Activated CD8-positive, alpha-beta memory T cell treated with anti-CD3 and anti-CD28 coated beads for 1 hour (primary cell): ENCODE measurements at places on chromosomes 3 and 15.

- no peak for DNase-seq
Observed at GRCh38 chr3:126529585-126530170, 5.7 kb downstream of the CHST13 start.

DNA sequence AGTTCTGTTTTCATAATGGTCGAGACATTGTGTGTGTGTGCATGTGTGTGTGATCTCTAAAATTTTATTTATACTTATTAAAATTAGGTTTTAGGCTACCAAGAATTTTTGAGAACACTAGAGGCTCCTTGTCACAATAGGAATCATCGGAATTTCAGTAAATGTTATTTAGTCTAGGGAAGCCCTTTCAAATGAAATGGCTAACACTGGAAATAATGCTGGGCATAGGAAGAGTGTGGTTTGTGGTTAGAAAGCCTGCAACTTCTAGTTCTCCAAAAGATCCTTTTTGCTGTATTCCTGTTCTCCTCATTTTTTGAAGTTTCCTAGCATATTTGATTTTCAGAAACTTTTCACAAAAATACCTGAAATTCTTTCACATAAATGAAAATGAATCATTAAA, 92.5 kb upstream of the MBNL1 start:
- no peak for DNase-seq

GRCh38 chr3:31188112-31188511, 293.7 kb upstream of the GADL1 start:
- no peak for DNase-seq

- DNase-seq, result no peak
Observed at GRCh38 chr15:82111918-82112317, 66.1 kb upstream of the MEX3B start.

DNA sequence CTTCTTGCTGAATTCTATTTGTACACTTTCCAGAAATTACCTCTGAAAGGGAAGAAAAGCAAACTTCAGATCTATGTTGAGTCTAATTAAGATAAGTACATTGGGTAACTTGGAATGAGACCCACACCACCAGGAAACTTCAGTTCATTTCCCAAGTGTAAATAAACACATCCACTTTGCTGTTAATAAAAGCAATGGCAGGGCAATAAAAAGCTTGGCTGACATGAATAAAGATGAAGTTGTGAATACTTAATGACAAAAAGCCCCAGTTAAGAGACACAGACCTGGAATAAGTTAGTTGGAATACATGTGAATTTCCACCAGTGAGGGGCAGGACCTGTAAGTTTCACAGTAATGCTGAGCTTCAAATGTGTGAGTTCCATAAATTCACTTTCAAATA, 83.3 kb downstream of the MEX3B start:
- no peak for DNase-seq

DNA sequence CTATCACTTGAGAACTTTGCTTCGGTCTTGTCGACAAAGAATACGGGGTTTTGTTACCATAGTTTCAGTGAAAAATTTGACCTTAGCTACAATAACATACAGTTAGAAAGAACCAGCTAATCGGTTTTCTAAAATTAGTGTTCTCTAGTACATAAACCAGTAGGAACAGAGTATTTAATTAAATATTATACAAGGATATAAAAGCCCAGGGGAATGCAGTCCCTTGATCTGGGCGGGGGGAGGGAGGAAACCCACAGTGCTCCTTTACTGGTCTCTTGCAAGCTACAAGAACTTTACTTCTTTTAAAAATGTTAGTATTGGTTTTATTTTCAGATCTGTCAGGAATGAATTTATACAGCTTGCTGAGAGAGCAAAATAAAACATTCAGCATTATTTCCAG, 41.8 kb downstream of the ITPR1 start:
- no peak for DNase-seq

DNA sequence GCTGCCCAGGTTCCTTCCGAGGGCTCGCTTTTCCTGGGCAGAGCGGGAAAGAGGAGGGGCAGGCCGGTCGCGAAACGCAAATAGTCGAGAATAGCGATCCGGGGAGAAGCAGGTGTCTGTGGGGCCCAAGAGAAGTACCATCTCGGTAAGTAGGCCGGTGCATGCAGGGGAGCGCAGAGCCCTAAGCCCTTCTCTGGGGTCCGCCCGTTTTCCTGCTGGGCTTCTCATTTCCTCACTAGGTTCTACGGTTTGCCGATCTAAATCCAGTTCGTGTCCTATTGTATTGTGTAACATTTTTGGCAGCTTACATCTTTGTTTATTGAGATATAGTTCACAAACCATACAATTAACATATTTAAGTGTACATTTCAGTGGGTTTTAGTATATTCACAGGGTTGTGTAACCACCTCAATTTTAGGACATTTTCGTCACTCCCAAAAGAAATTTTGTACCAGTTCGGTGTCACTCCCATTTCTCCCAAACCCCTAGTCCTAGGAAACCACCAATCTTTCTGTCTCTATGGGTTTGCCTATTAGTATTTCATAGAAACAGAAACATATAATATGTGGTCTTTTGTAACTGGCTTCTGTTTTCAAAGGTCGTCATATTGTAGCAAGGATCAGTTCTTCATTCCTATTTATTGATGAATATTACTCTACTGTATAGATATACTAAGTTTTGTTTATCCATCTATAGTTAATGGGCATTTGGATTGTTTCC, 6.8 kb upstream of the TRIM69 start:
- DNase-seq, result no peak

DNA sequence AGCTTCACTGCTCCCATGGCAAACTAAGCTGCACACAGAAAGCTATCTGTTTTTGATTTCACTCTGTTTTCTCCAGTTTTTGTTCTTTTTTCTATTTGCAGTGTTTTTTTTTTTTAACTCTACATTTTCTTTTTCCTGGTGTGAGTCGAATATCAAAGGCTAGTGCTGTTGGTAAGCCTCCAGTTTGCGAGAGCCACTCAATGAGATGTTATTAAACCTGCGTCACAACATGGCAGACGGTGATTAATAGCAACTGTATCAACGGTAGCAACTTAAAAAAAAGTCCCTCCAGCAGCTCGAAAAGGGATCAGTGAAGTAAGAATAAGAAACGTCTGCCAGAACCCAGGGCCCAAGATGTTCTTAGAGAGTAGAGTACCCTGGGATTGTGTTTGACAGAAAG, 84.1 kb downstream of the MEIS2 start:
- DNase-seq, result no peak

GRCh38 chr15:38587214-38587613, 22.6 kb upstream of the RASGRP1 start:
- no peak for DNase-seq

GRCh38 chr3:122299872-122300460, 25.1 kb upstream of the CSTA start:
- peak; percentile 5 for DNase-seq
